Posterior vena cava (tissue), 2 donors: ENCODE measurements at places on chromosomes 3 and 15. TPM values are rescaled to one million over a fixed set of nuclear protein-coding genes. Genes with fewer than 3 reads are reported as not detected.

Gene PROK2
- 2.0 TPM for total RNA-seq

Gene GADL1
- 1.1 TPM for total RNA-seq

Gene ECE2
- not detected for total RNA-seq

Gene TMEM207
- total RNA-seq: not detected

Gene DNASE1L3
- total RNA-seq: 7.5 TPM

Gene ADGRG7
- not detected for total RNA-seq

Gene NEK4
- total RNA-seq: 17.3 TPM

Gene CSPG5
- 1.2 TPM for total RNA-seq

Gene RAB27A
- 40.6 TPM for total RNA-seq

Gene ST8SIA2
- total RNA-seq: not detected

Gene CHRNA3
- not detected for total RNA-seq

Gene CDC25A
- total RNA-seq: 0.43 TPM

Gene TMEM45A
- 34.5 TPM for total RNA-seq

Gene GOLGA6C
- total RNA-seq: not detected

Gene GOLGA6L7
- total RNA-seq: not detected

Gene FANCD2OS
- not detected for total RNA-seq

DNA sequence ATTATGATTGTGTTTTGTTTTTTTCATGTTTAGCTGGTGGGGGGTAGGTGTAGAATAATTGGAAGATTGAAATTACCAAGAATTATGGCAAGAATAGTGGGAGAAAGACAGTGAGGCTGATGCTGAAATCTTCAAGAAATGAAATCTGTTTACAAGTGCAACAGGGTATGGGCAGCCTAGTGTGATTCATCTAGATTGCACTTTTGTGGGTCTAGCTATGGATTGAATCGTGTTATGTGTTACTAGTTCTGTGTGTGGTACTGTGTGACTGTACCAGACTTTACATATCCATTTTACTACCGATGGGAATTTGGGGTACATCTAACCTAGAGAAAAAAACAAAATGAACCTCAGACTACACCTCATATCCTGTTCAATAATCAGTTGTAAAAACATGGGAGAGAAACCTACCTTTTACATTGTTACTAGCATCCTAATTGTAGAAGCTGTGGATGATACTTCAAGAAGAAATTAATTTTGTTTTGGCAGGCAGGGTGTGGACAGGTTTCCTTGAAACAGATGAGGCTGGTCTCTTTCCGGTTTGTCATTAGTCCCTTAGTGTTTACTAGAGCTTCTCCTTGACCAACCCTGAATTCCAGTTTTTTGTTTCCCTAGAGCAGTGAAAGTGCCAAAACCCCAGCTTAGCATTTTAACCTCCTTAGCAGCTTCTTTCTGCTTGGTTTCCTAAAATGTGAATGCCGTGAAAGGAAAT is 47.9 kb downstream of the OPA1 start:
- DNase-seq: no peak

DNA sequence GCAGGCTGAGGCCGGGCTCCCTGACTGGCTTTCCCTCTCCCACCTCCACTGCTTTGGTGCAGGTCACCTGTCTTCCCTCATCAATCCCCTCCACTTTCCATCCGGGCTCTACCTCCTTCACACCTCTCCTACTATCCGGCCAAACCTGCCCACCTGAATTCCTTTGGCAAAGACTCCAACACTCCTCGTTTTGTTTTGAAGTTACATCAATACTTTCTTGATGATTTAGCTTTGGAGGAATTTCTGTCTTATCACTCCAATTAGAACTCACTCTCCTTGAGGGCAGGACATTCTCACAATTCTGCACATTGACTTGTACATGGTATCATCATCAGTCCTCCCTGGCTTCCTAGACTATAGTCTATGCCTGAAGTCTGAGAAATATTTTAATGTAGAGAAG is 20.4 kb downstream of the LDHAL6B start:
- no peak for DNase-seq

GRCh38 chr3:42376344-42376798 is 34.0 kb downstream of the LYZL4 start:
- no peak for DNase-seq

DNA sequence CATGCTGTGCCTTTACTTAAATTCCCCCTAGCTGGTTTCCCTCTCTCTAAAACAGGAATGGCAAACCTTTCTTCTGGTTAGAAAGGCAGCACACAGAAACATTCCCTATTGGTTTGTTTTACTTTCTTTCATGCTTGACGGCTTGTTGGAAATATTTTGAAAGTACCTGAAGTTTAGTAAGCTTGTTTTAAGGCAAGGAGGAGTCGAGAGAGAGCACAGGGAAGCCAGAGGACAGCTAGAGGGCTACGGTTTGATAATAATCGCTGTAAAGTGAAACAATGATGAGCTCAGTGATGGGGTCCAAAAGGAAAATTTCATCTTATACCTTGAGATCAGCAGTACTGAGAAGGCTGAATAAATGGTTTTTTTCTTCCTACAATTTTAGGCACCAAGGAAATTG is 64.1 kb downstream of the ATP13A4 start:
- DNase-seq: no peak

GRCh38 chr3:187264021-187264420 is 27.5 kb downstream of the MASP1 start:
- no peak for DNase-seq

GRCh38 chr3:134287512-134287911 is 36.9 kb upstream of the RYK start:
- no peak for DNase-seq

DNA sequence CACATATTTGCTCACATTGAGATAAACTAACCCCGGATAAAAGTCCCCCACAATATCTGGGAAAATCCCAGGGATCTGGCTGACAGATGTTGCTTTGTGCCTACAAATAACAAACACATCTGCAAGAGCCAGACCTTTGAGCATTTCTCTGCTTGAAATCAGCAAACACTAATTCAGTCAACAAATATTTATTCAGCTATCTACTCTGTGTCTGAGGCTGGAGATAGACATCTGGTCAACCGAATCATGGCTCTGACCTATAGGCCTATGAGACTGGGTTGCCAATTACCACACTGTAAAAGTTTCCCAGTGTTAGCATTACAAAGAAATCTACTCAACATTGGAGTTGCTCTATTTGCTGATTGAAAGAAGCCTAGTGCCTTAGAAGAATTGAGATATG is 201.1 kb upstream of the CADPS start:
- DNase-seq: no peak

DNA sequence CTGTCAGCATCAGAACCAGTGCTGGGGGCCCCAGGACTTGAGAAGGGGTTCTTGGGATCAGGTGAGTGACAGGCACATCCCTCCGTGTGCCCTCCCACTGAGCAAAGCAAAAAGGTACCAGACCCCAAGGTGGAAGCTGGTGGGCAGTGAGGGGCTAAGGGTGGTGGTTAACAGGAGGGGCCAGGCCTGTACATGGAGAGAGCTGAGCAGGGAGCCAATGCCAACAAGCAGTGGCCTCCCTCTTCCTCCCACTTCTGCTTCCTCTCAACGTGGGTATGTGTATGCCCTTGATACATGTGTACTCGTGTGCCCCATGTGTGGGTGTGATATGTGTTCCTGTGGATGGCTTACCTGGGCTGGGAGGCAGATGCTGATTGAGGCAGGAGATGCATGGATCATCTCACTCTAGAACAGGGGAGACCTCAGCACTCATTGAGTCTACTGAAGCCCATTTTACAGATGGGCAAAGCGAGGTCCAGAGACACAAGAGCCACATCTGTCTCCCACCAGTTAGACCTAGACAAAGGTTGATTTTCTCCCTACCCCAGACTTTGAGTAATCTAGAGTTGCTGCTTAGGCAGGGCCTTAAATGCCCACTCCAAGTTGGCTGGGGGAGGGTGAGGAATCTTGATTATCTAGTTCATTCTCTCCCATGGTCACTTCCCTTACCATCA is 945 bp downstream of the VIPR1 start:
- peak; percentile 28 for DNase-seq

DNA sequence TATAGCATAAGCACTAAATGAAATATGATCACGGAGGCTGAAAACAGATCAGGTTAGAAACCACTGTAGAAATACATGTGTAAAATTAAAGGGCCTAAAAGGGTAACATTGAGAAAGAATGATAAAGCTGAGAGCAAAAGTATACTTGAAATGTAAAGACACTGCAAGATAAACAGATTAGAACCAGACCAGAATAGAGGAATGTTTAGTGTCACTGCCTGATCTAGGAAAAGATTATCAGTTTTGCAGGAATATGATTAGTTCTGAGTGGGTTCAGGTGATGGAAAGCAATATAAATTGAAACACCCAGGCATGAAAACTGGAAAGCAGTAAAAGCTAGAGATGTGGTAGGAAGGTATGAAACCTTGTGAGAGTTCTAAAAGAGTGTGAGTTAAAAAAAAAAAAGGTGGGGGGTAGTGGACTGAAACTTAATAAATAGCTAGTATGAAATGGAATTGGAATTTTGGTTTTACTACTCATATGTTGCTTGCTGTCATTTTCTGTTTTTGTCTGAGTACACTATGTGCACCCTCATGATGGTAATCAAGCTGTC is 16.0 kb upstream of the C3orf38 start:
- no peak for DNase-seq

- no peak for DNase-seq
Measured at GRCh38 chr15:27461181-27461580, 490.2 kb downstream of the GABRG3 start.

- DNase-seq: no peak
Measured at GRCh38 chr15:31031471-31032067, 40.1 kb upstream of the MTMR10 start.

DNA sequence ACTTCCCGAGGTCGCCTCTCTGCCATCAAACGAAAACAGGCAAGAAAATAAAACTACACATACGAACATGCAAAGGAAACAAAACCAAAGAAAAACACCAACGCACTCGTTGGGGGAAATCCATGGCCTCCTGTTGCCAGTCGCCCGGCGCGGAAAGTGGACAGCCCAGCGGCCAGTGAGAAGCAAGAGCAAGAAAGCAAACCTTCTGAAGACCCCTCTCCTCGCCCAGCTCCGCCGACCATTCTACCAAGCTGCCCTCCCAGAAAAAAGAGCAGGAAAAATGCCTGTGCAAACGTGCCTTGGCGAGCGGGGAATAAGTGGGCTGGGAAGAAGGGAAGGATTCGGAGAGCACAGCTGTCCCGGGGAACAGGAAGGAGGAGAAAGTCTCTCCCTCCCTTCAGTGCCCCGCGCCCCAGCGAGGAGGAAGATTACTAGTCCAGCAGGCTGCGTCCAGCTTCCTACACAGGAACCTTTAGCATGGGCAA is 802 bp upstream of the NECTIN3 start:
- DNase-seq: peak; percentile 80

GRCh38 chr15:78910271-78910670 is 34.6 kb downstream of the CTSH start:
- DNase-seq: no peak

DNA sequence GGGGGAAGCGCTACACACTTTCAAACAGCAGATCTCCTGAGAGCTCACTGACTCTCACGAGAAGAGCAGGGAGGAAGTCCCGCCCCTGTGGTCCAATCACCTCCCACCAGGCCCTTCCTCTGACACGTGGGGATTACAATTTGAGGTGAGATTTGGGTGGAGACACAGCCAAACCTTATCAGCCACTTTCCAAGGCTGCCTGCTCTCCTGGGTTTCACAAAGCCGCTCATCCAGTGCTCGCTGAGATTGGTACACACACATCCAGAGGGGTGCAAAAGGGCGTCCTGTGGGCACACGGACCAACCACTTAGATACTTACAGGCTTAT is 23.1 kb downstream of the XXYLT1 start:
- peak; percentile 28 for DNase-seq

GRCh38 chr3:17412950-17413530 is 329.4 kb downstream of the TBC1D5 start:
- DNase-seq: no peak

GRCh38 chr3:174640932-174641331 is 218.2 kb upstream of the NAALADL2 start:
- peak; percentile 60 for DNase-seq

GRCh38 chr15:40743921-40744814 is 10.9 kb downstream of the RMDN3 start:
- DNase-seq: no peak

DNA sequence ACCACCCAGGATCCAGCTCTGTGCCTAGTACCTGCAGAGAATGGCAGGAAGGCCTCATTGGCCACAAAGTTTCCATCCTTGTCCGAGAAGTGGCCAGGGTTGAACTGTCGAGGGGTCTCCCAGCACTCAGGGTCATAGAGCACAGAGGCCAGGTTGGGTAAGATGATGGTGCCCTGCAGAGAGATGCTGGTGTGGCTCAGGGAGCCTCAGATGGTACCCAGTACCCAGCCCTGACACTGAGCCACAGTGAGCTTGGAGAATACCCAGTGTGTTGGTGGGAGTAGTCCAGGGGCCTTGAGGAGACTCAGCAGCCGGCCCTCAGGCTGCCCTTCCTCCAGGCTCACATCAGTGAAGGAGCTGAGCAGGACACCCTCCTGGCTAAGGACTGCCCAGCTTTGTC is 11.5 kb upstream of the PARL start:
- no peak for DNase-seq

DNA sequence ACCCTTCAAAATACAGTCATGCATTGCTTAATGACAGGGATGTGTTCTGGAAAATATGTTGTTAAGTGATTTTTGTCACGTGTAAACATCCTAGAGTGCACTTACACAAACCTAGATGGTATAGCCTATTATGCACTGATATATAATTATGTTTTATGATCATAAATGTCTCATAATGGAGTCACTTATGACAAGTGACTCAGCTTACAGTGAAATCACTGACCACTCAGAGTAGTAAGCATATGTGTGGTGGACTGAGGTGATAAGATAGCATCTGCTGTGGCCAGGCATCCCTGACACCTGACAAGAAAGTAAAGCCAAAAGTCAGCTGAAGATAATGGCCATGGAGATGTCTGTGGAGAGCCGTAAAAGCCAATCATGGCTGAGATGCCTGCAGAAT is 5.4 kb downstream of the ACAD11 start:
- DNase-seq: no peak

- DNase-seq: no peak
Measured at GRCh38 chr3:45646051-45646585, 43.1 kb upstream of the SACM1L start.
